GM13976 (cell line): ENCODE measurements at places on chromosomes 7 and 10.

GRCh38 chr10:96025566-96025965 lies 17.8 kb upstream of the CCNJ start:
- DNase-seq = no peak

GRCh38 chr10:93604146-93604545 lies 3.1 kb upstream of the RBP4 start:
- DNase-seq = no peak

- DNase-seq = no peak
Measured at GRCh38 chr7:255038-255435, 34.9 kb upstream of the FOXL3 start.

- DNase-seq = no peak
Measured at GRCh38 chr10:93085272-93085859, 11.7 kb downstream of the CYP26A1 start.

GRCh38 chr7:20083781-20084180 lies 133.4 kb downstream of the MACC1 start:
- DNase-seq = no peak

DNA sequence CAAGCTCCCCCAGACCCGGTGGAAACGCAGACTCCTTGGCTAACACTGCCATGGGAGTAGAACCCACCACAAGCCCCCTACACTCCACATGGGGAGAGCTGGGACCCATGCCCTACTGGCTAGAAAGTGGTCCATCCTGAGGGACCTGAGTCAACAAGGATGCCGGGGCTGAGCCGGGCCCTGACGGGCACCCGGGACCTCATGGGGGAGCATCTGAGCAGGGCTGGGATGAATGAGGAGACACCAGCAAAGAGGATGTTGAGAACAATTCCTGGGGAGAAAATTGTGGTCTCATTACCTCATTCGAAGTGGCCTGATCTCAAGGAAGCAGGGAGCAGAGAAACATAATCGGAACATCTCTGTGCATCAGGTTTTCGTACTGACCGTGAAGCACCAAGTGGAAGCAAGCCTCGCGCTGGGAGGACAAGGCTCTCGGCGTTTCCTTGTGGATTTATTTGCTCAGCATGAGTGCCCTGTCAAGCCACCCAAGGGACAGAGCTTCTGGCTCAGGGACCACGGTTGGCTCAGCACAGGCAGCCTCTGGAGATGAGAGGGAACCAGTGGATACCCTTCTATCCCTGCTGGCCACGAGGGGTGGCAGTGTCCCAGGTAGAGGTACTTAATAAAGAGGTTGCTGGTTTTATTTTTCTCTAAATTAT lies 132.2 kb upstream of the FAM20C start:
- DNase-seq = no peak

DNA sequence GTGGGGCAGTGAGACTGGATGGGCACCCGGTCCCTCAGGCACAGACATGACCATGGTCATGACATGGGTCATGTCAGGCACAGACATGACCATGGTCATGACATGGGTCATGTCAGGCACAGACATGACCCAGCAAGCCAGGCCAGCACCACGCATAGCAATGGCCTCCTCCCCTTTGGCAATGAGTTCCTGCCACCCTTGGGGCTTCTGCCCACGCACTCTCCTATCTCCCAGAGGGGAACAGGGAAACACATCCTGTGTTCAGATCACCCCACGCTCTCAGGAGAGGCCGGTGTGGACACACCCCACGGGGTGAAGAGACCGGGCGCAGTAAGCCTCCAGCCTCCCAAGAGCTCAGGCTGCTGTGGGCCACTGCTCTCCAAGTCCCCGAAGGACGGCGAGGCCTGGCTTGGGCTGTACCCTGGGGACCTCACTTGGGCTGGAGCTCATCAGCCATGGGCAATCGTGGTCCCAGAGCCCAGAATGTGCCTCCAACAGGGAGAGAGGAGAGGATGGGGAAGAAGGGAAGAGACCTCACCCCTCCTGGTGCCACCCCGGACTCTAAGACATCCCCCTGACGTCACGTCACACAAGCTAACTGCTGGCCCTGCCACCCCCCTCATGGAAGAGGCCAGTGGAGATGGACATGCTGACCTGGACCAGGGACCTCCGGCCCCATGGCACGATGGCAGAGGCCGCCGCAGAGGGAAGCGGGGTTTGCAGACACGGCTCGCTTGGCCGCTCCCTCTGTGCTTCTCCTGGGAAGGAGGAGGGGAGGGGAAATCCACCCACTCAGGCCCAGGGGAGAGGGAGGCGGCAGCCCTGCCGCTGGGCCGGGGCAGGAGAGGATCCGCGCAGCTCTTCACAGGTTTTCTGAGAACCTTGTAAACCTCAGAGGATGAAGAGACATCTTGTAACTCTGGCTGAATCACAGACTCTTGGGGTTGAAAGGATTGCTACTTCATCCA lies 269.6 kb downstream of the ELFN1 start:
- DNase-seq = no peak

GRCh38 chr10:23317416-23317815 lies 27.2 kb downstream of the C10orf67 start:
- DNase-seq = no peak

DNA sequence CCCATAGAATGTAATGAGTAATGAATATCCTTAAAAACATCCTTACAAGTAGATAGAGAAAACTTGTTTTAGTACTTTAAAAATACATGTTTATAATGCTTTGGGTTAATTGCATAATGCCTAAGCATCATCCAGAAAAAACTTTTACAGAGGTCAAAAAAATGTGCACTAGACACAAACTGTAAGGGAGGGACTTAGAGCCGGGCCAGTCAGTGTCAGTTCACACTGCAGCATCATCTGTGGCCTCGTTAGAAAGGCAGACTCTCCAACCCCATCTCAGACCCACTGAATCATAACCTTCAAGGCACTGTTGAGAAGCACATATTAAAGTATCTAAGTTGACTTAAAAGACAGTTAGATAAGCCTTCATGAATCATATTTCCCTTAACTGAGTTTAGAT lies 230.1 kb upstream of the PRPS1L1 start:
- DNase-seq = no peak

- no peak for DNase-seq
Measured at GRCh38 chr10:16155834-16156233, 281.0 kb upstream of the PTER start.

DNA sequence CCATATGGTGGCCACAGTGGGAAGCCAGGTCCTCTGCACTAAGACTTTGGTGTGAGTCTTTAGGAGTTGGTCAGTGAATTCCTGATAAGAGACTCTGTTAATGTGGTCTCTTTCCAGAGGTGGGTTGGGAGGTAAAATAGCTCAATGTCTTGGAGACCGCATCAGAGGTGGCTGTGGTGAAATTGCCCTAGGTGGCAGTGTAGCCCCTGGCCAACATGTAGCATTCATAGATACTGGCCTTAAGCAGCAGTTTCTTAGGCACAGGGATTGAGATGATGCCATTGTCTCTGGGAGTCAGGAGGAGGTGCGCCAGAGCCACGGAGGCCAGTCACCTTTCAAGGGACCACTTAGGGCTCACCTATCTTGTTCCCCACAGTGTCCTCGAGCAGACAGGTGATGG lies 202.8 kb downstream of the CREB5 start:
- no peak for DNase-seq

GRCh38 chr10:106224676-106225075 lies 939.8 kb downstream of the SORCS1 start:
- no peak for DNase-seq

DNA sequence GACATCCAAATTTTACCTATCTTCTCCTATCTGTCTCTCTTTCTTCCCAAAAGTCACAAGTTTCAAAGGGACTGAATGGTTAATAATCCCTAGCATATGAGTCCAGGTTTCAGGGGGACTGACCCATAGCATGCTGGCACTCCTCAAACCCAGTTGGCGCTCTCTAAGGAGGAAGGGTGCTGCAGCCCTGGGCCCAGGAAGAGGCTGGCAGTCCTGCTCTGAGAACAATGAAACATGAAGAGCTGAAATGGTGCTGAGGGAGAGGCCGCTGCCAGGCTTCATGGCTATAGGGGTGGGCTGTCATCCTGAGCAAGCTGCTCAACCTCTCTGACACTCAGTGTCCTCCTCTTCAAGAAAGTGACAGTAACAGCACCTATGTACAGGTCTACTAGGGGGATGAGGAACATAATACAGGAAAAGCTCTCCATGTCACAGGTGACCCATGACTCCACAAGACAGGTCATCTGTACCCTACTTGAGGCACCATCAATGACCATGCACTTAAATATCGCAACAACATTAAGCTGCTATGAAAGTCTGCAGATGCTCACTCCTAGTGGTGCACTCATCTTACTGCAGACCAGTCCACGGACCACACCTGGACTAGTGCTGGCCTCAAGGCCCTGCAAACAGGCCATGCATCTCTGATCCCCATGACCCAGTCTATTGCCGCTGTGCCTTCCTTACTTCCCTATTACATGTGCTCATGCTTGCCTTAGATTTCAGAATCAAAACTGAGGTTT lies 17.0 kb downstream of the COBL start:
- no peak for DNase-seq

- DNase-seq = no peak
Measured at GRCh38 chr7:49928787-49929186, 155.3 kb downstream of the VWC2 start.

- DNase-seq = peak; percentile 34
Measured at GRCh38 chr7:30178748-30179436, 44.1 kb downstream of the MTURN start.

GRCh38 chr10:71293446-71294084 lies 25.5 kb upstream of the SLC29A3 start:
- DNase-seq = no peak

DNA sequence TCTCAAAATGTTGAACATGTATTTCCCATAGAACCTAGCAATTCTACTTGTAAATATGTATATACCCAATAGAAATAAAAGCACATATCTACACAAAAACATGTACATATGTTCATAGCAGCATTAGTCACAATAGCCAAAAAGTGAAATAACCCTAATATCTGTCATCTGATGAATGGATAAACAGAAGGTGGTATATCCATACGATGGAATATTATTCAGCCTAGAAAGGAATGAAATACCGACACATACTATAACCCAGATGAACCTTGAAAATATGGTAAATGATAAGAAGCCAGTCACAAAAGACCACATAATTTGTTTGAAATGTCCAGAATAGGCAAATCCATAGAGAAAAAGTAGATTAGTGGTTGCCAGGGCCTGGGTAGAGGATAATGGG lies 87.9 kb downstream of the MCU start:
- no peak for DNase-seq

DNA sequence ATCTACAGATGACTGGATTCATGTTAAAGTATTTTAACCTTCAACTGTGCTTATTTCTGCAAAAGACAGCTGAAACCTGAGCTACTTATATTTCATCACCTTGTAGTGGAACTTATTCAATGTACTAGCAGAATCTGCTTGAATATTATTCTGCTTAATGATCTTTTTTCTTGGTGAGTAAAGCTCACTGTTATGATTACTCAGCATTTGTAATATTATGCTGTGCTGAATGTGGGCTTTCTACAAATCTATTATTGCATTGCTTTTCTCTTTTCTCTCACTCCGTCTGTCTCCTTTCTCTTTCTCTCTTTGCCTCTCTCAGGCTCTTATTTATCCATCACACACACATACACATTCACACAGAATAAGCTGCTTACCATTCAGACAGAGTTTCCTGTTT lies 98.7 kb upstream of the TMEM196 start:
- DNase-seq = no peak

DNA sequence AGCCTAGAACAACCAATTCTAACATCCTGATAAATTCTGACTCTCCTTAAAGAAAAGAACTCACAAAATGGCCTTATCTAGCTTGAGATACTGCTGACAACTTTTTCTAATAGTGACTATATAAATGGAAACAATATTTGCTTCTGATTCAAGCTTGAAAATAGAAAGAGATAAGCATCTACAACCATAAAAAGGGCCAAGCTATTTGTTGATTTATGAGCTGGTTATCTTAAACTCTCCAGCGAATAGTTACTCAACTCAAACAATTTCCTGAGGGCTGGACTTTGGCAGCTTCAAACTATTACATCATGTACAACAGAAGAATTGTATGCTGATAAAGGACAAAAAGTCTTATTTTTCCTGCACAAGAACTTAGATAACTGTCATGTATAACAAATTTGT lies 4.6 kb downstream of the USP54 start:
- no peak for DNase-seq

DNA sequence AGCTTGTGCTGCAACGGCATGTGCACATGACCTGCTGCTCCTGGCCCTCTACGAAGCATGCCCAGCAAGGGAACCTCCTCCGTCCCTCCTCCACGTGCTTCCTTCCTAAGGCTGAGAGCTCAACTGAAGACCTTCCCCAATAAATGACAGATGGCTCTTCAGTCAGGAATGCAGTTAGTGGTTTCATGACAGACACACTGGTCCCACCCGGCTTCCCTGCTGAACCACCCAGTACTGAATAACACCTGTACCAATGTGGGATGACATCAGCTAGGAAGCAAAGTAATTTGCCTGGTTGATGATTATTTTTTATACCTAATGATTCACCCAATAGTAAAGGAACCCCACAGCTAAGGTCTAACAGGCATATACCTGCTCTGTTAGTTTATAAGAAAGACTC lies 69.1 kb downstream of the SCRN1 start:
- DNase-seq = no peak

DNA sequence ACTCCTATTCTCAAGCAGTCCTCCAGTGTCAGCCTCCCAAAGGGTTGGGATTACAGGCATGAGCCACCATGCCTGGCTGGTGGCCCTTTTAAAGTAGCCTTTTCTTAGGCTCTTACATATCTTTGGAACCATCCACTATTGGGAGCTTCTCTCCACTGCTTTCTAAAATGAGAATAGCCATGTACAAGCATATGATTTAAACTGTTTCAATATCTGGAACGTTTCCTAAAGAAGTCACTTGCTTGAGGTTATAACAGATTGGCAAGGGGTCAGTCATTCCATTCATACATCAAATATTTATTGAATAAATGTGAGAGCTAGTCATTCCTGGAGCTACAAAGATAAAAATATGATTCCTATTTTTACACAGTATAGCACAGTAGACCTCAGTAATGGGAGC lies 97.4 kb upstream of the LRGUK start:
- DNase-seq = no peak

DNA sequence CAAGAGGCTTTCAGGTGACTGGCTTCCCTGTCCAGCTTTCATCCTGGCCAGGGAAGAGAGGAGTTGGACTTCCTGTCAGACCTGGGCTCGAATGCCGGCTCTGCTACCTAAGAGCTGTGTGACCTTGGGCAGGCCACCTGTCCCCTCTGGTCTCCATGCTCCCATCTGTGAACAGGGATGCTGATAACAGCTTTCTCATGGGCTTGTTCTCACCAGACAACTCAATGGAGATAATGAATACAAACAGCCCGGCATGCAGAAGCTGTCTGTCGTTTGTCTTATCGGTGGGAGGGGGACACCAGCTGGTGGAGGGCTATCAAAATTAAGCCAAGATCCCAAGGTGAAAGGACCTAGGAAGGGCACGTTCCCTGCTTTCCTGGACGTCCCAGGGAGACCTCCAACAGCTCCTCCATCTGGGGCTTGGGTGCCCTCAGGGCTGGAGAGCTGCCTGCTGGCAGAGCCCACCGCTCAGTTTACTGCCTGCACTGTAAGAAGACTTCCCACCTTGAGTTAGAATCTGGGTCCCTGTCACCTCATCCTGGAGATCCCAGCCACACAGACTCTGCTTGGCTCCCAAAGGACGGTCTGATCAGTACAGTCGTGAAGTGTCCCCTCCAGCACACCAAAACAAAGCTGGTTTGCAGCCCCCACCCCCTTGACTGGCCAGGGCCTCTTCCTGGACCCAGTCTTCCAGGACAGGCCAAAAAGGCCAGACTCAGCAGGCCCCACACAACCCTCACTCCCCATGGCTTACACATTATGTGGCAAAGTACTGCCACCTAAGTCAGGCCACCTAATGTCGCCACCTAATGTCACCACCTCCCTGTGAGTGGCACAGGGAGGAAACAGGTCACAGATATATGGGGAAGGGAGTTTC lies 40.9 kb downstream of the PPIF start:
- peak; percentile 28 for DNase-seq

GRCh38 chr7:7959979-7960670 lies 8.5 kb upstream of the GLCCI1 start:
- DNase-seq = peak; percentile 37
